ENCODE measurements at places on chromosomes 3 and 15. TPM values are rescaled to one million over a fixed set of nuclear protein-coding genes. Genes with fewer than 3 reads are reported as not detected.

Gene THBS1
- total RNA-seq = 377 TPM

Gene FXR1
- 96.8 TPM for total RNA-seq

Gene ARGFX
- not detected for total RNA-seq

Gene PTX3
- 2.7 TPM for total RNA-seq

Gene UROC1
- total RNA-seq = not detected

Gene NEO1
- total RNA-seq = 43.3 TPM

Gene POLQ
- total RNA-seq = 0.35 TPM

Gene SERINC4
- total RNA-seq = 0.13 TPM

Gene IMPG2
- total RNA-seq = 0.85 TPM

Gene TMEM212
- total RNA-seq = not detected

Gene RYR3
- total RNA-seq = 10.5 TPM

Gene ROPN1B
- total RNA-seq = not detected

Gene TRIM59
- 4.8 TPM for total RNA-seq

Gene TRH
- total RNA-seq = not detected

Gene PCSK6
- total RNA-seq = 7.3 TPM

Gene CHSY1
- total RNA-seq = 41.6 TPM

Gene SLC7A14
- total RNA-seq = not detected

Gene CKMT1B
- total RNA-seq = 14.5 TPM
